C1 segment of cervical spinal cord (tissue), 14 donors: ENCODE measurements at places on chromosomes 16 and 17.

DNA sequence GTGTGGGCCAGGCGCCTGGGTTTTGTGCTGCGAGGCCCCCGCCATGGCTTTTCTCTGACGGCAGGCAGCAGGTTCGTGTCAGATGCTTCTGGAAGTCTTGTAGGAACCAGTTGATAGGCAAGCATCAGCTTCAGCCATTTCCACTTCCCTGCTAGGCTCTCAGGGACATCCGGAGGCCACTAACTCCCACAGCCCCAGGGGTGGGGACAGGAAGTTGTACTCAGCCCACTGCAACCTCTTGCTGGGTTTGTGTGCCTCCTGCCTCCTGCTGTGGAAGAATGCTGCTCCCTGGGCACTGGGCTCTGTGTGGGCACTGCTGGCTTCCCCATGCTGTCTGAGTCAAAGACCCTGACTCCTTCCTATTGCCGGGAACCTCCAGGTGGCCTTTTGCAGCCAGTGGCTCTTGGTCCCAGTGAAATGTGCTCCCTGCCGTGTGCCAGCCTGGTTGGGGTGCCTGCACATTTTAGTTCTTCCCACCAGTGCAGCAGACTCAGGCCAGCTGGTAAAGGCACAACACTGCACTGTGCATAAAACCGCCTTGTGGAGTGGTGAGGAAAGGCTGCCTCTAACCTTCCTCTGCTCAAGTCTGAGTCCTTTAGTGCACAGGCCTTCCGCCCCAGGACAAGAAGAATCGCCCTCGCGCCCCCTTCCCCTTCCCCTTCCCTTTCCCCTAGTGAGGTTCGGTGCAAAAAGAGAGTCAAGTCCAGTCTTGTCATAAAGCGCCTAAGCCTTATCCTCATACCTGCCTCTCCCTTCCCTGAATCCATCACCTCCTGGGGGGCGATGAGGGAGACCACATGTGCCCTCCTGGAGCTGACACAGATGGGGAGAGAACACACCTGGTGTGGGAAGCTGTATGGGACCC is 16.6 kb downstream of the LDHD start:
- peak; percentile 33 for DNase-seq

- no peak for DNase-seq
These were observed 27.0 kb upstream of the NTN1 start for GRCh38 chr17:8994319-8994718.

DNA sequence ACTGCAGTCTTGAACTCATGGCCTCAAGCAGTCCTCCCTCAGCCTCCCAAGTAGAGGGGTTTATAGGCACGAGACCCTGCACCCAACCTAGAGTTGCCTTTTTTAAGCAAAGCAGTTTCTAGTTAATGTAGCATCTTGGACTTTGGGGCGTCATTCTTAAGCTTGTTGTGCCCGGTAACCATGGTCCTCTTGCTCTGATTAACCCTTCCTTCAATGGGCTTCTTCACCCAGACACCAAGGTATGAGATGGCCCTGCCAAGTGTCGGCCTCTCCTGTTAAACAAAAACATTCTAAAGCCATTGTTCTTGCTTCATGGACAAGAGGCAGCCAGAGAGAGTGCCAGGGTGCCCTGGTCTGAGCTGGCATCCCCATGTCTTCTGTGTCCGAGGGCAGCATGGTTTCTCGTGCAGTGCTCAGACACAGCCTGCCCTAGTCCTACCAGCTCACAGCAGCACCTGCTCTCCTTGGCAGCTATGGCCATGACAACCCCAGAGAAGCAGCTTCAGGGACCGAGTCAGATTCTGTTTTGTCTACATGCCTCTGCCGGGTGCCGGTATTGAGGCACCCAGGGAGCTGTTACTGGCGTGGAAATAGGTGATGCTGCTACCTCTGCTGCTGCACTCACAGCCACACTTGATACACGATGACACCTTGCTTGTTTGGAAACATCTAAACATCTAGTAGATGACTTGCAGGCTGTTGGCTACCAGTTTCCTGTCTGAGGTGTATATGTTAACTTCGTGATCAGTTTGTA is 3.3 kb downstream of the RPL13 start:
- no peak for DNase-seq

DNA sequence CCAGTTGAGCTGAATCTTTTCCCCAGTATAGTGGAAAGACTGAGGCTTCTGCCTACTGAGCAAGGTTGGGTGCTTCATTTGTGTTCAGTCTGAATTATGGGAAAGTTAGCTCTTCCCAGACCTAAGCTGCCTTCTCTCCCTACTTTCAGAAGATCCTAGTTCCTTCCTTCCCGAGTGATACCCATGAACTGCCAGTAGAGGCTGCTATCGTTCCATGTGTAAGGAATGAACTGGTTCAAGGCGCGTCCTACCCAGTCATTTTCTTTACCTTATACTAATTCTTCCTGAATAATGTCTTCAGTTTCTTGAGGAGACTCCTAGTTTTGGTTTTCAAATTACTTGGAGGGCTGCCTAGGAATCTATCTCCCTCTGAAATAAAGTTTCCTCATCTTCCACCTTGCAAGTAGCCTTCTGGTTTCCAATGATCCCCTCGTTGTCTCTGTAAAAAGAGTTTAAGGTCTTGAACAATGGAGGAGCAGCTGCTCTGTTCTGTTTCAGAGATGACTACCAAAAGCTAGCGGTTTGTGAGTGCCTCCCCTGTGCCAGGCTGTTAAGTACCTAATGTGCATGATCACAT is 934 bp upstream of the AOC2 start:
- DNase-seq: no peak

GRCh38 chr16:2478279-2478678 is 3.4 kb downstream of the TBC1D24 start:
- DNase-seq: no peak

DNA sequence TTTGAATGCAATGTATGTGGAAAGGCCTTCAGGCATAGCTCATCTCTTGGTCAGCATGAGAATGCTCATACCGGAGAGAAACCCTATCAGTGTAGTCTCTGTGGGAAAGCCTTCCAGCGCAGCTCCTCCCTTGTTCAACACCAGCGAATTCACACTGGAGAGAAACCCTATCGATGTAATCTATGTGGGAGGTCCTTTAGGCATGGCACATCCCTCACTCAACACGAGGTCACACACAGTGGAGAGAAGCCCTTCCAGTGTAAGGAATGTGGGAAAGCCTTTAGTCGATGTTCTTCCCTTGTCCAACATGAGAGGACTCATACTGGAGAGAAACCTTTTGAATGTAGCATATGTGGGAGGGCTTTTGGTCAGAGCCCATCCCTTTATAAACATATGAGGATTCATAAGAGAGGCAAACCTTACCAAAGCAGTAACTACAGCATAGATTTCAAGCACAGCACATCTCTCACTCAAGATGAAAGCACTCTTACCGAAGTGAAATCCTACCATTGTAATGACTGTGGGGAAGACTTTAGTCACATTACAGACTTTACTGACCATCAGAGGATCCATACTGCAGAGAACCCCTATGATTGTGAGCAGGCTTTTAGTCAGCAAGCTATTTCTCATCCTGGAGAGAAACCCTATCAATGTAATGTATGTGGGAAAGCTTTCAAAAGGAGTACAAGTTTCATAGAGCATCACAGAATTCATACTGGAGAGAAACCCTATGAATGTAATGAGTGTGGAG is 24.7 kb downstream of the ZFP90 start:
- no peak for DNase-seq

DNA sequence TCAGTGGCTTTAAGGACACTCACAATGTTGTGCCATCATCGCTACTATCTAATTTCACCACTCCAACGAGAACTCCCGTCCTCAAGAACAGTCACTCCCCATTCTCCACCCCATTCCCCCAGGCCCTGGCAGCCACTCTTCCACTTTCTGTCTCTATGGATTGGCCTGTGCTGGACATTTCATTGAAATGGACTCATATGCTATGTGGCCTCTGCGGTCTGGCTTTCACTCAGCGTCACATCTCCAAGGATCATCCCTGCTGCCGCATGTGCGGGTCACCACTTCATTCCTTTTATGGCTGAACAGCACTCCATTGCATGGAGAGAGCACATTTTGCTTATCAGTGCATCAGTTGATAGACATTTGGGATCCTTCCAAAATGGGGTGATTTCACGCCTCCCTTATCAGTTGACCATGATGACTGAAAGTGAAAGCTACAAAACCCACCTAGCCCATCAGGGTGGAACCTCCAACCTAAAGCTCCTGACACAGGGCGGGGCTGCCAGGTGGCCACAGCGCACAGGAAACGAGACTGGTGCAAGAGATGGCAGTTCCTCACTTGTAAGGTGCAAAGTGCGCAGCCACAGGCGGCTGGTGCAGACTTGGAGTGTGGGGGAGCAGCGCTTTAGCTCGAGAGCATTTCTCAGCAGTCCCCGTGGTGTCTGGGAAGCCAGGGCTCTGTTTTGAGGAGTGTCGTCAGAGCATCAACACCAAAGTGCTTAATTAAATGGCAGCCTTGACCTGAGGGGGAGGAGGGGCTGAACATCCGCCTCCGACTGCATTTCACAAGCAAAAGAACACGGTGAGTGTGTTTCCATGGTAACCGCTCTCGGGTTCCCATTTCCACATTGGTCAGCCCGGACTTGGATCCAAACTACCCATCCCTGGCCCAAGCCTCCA is 23.8 kb downstream of the COTL1 start:
- no peak for DNase-seq

DNA sequence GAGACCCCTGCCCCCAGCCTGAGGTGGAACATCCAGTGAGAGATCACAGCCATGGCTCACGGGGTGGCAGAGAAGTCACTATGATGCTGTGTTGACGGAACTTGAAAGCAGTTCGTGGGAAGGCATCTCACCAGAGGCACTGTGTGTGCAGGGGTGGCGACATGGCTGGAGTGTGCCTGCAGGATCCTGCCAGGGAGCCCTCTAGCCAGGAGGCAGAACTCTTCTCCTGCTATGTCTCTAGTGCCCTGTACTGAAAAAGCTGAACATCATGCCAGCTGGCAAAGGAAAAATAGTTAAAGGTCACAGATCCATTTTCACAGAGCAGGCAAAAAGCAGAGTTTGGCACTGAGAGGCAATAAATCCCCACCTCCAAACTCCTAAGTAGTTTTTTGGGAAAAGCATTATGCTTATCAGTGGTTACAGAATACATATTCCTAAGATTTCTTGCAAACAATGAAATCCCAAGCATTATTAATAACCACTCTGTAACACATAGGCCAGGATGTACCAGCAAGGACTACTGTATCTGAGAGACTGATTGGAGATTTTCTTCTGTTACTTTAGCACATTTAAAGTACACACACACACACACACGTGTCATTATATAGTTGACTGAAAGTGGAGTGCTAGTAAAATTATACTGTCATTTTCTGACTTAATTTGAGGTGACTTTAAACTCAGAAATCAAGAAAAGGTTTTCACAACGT is 36.8 kb downstream of the TNRC6C start:
- no peak for DNase-seq

- DNase-seq: no peak
These were observed 45.2 kb upstream of the STAC2 start for GRCh38 chr17:39270923-39271322.

- DNase-seq: no peak
These were observed 230.5 kb upstream of the CACNG5 start for GRCh38 chr17:66604376-66604775.

GRCh38 chr16:64352246-64352645 is 769.6 kb downstream of the CDH11 start:
- no peak for DNase-seq

- no peak for DNase-seq
These were observed 29.1 kb downstream of the ENDOV start for GRCh38 chr17:80443916-80444643.

- DNase-seq: no peak
These were observed 17.8 kb downstream of the CDH8 start for GRCh38 chr16:62018301-62019060.

DNA sequence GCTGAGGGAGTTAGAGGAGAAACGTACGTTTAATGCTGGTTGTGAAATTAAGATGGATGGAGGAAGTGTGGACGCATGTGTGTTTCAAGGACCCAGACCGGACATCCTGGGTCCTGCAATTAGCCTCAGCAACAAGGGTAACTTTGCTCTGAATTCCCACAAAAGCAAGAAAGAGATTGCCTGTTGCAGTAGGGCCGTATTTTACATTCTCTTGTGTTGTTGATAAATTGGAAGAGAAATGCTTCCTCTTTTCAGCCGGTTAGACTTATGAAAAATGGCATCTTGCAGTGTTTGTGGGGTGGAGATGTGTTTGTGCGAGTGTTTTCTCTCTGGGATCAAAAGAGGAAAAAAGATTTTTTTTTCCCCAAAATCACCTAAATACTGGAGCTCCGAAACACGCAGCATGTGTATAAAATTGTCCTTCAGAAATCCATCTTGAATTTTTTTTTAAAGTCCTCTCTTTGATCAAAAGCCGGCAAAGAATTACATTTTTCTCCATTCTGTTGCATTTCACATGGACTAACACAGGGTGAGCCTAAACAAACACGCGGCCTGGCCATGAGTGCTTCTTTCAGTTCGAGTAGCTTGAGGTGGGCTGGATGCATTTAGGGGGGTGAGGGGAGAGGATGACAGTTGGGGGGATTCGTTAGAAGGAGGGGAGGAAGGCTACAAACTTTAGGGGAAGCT is 251.6 kb downstream of the C16orf95 start:
- no peak for DNase-seq

- DNase-seq: no peak
These were observed 134.7 kb downstream of the USP31 start for GRCh38 chr16:23014592-23014991.

- no peak for DNase-seq
These were observed 35.0 kb upstream of the ASIC2 start for GRCh38 chr17:33328129-33328528.

DNA sequence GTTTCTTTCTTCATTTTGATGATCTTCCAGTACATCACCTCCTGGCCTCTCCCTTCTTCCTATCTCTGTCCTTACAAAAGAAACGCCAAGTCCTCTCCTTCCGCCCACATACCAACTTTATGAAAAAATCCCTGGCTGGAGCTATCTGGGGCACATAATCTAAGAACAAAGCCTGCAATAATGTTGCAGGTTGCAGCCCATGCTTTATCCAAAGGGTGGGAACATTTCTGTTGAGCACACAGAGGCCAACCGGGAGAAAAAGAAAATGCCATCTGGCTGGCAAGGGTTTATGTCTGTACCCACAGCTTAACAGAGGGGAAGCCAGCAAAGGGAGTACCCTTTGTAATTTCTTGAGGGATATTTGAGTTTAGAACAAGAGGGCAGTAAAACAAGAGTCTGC is 409.6 kb downstream of the SOX9 start:
- no peak for DNase-seq

GRCh38 chr16:11393366-11393765 is 48.1 kb downstream of the RMI2 start:
- DNase-seq: no peak

- DNase-seq: no peak
These were observed 27.4 kb upstream of the SLC38A10 start for GRCh38 chr17:81322271-81323082.

- no peak for DNase-seq
These were observed 119.2 kb downstream of the PITPNC1 start for GRCh38 chr17:67496286-67496685.

- DNase-seq: no peak
These were observed 210.0 kb downstream of the BCAS3 start for GRCh38 chr17:60887614-60888028.
